Activated CD4-positive, alpha-beta T cell treated with anti-CD3 and anti-CD28 coated beads, Interleukin-2, amount 10 ng/mL, durations not matched to agents 24 days and 14 days (primary cell): ENCODE measurements at places on chromosomes 4 and X. TPM values are rescaled to one million over a fixed set of nuclear protein-coding genes. Genes with fewer than 3 reads are reported as not detected.

IGSF1 gene
- total RNA-seq, result not detected in 2 replicates

CHIC2 gene
- total RNA-seq, result 20.0 and 23.8 TPM in 2 replicates

RAB28 gene
- 19.5 and 20.5 TPM in 2 replicates for total RNA-seq

RHOXF1 gene
- not detected in 2 replicates for total RNA-seq

CT45A10 gene
- not detected in 2 replicates for total RNA-seq

MAGEA11 gene
- not detected in 2 replicates for total RNA-seq

IL13RA1 gene
- 0.33 and 0.36 TPM in 2 replicates for total RNA-seq

ETDB gene
- not detected in 2 replicates for total RNA-seq

ATOH1 gene
- total RNA-seq, result not detected in 2 replicates

TRPC5OS gene
- not detected in 2 replicates for total RNA-seq

C1QTNF7 gene
- total RNA-seq, result not detected in 2 replicates

F8A1 gene
- 23.2 and 25.0 TPM in 2 replicates for total RNA-seq

HS3ST1 gene
- 0.23 and 0.66 TPM in 2 replicates for total RNA-seq

C4orf46 gene
- 16.7 and 18.8 TPM in 2 replicates for total RNA-seq

MRFAP1L1 gene
- total RNA-seq, result 51.4 TPM in 2 replicates
